Activated naive CD4-positive, alpha-beta T cell treated with anti-CD3 and anti-CD28 coated beads, Interleukin-2, amount 50 U/mL, for 72 hours (primary cell): ENCODE measurements at places on chromosomes 1 and 21. TPM values are rescaled to one million over a fixed set of nuclear protein-coding genes. Genes with fewer than 3 reads are reported as not detected.

The IVL gene
- not detected for total RNA-seq

The KIF2C gene
- 95.2 TPM for total RNA-seq

The CYP4A11 gene
- total RNA-seq, result not detected

The XCL2 gene
- total RNA-seq, result 1.5 TPM

The CR2 gene
- 0.23 TPM for total RNA-seq

The CYP4X1 gene
- not detected for total RNA-seq
